ENCODE measurements at places on chromosomes 4 and X. TPM values are rescaled to one million over a fixed set of nuclear protein-coding genes. Genes with fewer than 3 reads are reported as not detected.

CXorf38 gene
- 9.7 TPM for total RNA-seq

DKK2 gene
- total RNA-seq, result 107 TPM

ZAR1 gene
- not detected for total RNA-seq

NELFA gene
- total RNA-seq, result 25.6 TPM

PGAM4 gene
- total RNA-seq, result not detected

CABS1 gene
- not detected for total RNA-seq

TRAM1L1 gene
- total RNA-seq, result 4.1 TPM

CDX4 gene
- not detected for total RNA-seq

TADA2B gene
- total RNA-seq, result 18.9 TPM

CT45A5 gene
- total RNA-seq, result not detected

NKX3-2 gene
- 4.9 TPM for total RNA-seq

Measured in chondrocyte (in vitro differentiated cells).